ENCODE measurements at places on chromosomes 6 and 20.

DNA sequence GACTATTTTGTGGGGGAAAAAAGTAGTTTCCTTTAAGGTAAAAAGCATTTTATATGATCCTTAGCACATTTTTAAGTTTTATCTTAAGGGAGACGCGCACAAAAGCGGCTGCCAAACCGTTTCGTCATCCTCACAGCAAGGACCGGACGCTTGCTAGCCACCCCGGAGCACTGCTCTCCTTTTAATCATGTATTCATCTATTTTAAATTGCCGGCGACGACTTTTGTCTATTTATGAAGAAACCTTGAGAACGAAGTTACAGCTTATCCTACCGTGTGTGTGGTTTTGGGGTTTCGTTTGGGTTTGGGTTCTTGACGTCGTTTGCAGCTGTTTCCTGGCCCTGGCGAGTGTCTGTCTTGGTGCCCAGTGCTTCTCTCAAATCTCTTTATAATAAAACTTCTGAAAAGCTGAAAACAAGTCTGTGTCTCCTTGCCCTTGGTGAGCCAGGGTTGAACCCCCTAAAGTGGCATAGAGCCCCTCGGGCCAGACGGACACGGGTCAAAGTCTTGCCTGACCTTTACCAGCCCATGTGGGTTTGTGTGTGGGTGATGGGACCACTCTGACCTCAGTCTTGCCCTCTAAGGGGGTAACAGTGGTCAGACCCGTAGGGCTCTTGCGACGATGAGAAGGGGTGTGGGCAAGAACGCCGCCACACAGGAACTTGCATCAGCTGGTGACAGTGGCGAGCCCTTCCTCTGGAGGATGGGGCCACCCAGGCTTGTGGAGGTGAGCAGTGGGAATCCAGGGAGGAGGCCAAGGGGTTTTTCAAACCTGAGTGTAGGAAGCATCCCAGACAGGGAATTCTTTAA, 117.6 kb downstream of the JPH2 start:
- DNase-seq: no peak

DNA sequence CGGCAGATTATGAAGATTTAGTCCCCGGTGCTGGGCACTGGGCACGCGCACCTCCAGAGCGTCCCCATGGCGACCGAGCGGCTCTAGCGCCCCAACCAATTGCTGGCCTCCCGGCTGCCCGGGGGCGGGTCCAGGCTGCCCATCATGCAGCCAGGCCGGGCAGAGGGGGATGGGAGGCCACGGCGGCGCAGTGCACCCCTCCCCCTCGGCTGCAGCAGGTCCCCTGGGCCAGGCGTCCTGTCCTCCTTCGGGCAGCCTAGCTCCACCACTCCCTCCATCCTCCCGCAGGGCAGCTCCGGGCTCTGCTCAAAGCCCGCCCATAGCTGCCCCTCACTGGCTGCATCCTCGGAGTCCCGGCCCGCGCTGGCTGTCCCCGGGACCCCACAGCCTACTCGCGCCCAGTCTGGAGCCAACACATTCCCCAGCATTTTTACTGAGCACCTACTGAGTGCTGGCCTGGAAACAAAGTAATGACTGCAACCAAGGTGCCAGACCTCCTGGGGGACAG, 99.4 kb downstream of the ASXL1 start:
- no peak for DNase-seq

- peak; percentile 35 for DNase-seq
Observed at GRCh38 chr6:41371992-41372831, 36.8 kb downstream of the NCR2 start.

DNA sequence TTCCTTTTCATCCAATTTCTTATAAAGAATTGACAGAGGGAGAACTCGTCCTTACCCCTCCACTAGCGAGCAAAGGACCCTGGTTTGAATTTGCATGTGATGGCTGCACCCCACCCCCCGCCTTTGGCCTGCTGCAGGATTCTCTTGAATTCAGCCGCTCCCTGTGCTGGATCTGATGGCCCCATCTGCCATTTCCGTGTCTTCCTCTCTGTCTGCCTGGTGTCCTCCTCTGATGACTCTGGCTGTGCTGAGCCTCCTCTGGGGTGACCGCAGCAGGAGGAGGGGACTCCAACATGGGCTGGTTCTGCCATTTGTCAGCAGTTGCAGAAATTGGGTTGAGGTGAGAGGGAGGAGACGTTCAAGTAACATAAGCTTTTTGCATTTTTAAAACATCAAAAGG, 188.8 kb downstream of the DLL1 start:
- DNase-seq: no peak

DNA sequence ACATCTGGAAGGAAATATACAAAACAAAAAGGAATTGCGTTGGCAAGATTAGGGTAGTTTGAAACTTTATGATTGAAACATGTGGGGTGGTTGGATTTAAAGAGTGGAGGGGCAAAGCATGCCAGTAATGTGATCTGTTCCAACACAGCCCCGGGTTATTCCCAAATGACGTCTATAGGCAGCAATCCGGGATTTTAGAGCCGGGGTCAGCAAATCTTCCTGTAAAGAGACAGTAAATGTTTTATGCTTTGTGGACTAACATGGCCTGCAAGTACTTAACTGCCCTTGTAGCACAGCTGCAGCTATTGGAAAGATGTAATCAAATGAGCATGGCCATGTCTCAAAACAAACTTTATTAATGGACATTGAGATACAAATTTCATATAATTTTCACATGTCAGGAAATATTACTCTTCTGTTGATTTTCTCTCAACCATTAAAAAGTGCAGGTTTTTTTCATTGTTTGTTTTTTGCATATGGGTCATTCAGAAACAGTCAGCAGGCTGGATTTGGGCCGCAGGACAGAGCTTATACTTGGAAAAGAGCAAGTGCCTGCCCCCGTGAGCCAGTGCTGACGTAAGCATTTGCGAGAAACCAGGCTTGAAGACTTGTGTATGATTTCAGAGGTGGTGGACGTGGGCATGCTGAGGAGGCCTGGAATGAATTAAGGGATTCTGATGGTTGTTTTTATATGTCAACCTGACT, 136.5 kb downstream of the DOK5 start:
- DNase-seq: no peak

DNA sequence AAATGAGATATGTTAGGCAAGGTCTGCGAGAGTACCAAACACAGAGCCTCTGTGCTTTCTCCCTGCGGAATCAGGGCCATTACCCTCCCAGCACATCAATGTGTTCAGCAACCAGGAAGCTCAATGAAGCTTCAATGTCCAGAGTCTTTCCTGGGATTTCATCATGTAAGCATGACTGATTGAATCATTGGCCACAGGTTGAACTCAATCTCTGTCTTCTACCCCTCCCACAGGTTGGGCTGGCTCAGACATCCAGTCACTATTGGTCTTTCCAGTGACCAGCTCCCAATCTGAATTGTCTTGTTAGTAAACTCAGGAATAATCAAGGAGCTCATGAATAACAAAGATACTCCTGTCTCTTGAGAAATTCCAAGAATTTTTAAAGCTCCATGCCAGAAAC, 2.7 kb upstream of the DTD1 start:
- peak; percentile 83 for DNase-seq

DNA sequence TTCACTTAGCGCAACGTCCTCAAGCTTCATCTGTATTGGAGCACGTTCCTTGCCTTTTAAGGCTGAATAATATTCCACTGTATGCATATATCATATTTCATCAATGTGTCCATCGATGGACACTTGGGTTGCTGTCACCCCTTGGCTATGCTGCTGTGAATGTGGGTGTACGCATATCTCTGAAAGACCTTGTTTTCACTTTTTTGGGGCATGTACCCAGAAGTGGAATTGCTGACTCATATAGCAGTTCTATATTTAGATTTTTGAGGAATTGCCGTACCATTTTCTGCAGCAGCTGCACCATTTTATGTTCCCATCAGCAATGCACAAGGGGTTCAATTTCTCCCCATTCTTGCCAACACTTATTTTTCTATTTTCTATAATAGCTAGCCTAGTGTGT, 22.8 kb upstream of the SLC23A2 start:
- peak; percentile 29 for DNase-seq

GRCh38 chr20:37443596-37443995, 77.5 kb upstream of the NNAT start:
- no peak for DNase-seq

GRCh38 chr6:165223736-165224135, 85.7 kb downstream of the C6orf118 start:
- DNase-seq: no peak

GRCh38 chr20:5212907-5213487, 86.2 kb downstream of the CDS2 start:
- DNase-seq: no peak

DNA sequence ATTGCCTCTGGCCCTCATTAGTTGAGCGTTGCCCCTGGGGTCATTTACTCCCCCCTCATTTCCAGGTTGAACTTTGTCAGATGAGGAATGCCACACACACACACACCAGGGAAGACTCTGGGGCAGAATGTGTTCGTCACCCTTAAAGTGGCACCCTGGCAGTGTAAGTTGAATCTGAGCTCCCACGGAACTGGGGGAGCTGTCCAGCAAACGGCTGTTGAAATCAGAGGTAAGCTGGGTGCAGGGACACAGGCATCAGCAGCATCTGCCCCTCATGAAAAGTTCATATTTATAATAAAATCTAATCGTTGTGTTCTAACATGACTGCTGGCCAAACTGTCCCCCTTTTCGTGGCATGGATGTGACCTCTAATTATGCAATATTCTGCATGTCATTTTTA, 4.3 kb upstream of the MC3R start:
- peak; percentile 20 for DNase-seq

DNA sequence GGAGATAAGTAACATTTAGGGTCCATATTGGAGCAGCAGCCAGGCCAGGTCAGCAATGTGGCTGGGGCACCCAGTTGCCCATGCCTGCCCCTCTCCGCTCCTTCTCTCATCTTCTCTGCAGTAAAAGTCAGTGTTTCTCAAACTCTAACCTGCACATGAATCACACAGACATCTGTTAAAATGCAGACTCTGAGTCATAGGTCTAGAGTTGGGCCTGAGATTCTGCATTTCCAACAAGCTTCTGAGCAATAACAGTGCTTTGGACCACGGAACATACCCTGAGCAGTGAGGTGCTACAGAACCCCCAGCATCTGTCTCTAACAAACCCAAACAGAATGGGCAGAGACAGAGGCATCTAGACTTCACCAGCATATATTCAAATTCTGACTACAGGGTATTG, 10.1 kb downstream of the PHF10 start:
- no peak for DNase-seq

GRCh38 chr20:61556111-61556510, 304.1 kb downstream of the CDH4 start:
- no peak for DNase-seq

- no peak for DNase-seq
Observed at GRCh38 chr20:37936451-37936850, 33.5 kb downstream of the VSTM2L start.

DNA sequence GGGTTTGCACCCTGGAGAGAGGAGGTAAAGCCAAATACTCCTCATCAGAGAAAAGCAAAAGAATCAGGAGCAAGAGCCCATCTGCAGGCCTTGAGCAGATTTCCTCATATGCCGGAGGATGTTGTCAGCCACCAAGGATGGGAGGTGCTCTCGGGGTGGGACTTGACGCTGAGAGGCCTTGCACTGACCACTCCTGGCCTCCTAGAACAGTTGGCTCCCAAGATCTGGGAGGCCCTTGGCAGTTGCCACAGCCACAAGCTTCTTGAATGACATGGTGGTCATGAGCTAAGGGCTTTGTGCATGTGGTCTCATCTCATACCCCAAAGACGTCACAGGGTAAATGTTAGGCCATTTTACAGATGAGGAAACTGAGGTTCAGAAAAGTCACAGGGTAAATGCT, 75.2 kb upstream of the PMEPA1 start:
- no peak for DNase-seq

DNA sequence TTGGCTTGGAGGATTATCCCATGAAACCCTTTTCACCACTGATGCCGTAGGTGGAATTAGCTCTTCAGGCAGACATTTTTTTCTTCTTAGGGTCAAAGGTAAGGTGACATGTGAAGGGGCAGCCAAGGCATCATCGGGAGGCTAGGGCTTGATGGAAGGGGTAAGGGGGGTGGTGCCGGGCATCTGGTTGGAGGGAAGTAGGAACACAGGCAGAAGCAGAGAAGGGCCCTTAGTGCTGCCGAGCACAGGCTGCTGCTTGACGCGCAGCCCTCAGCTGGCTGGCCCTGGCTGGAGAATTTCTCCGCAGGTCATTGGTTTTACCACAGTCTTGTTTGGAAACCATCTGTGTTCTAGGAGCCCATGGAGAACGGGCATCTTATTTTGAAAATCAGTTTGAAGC, 54.7 kb downstream of the TRAF3IP2 start:
- no peak for DNase-seq

GRCh38 chr6:33971580-33971979, 167.8 kb upstream of the MLN start:
- no peak for DNase-seq

DNA sequence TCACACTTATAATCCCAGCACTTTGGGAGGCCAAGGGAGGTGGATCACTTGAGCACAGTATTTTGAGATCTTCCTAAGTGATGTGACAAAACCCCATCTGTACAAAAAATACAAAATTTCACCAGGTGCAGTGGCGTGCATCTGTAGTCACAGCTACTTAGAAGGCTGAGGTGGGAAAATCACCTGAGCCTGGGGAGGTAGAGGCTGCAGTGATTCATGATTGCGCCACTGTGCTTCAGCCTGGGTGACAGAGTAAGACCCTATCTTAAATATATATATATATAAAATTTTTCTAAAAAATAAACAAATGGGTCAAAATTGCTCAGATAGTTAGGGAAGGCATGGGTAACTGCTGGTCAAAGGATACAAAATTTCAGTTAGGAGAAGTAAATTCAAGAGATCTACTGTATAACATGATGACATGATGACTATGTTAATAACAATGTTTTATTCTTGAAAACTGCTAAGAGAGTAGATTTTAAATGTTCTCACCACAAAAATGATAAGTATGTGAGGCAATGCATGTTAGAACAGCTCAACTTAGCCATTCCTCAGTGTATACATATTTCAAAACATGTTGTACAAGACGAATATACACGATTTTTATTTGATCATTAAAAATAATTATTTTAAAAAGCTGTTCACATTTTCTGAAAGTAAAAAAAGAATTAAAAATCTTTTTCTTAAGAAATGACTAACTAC, 24.4 kb downstream of the TBC1D32 start:
- DNase-seq: no peak

- DNase-seq: no peak
Observed at GRCh38 chr6:33960345-33961313, 156.8 kb upstream of the MLN start.

DNA sequence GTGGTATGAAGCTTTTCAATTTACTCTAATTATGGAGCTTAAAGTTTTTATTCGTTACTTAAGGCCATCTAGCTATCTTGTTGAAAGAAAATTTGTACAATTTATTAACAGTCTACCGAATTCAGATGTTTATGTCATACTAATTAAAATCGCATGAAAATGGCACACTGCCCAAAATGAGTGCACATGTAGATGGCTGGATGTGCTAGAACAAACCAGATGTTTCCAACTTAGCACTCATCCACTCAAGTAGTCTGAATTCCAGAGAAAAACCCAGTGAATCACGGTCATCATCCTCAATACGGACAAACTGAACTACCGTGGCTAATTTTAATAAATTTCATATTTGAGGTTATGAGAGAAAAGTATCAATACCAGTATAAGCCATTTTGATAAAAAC, 70.4 kb downstream of the COL12A1 start:
- no peak for DNase-seq

Data from RKO (cell line).